Stimulated activated CD4-positive, alpha-beta T cell treated with anti-CD3 and anti-CD28 coated beads, Interleukin-4, amount 100 ng/mL, for 1 hour (primary cell): ENCODE measurements at places on chromosomes 3 and 15.

GRCh38 chr15:60344987-60345386 is 52.8 kb downstream of the ANXA2 start:
- DNase-seq: no peak

DNA sequence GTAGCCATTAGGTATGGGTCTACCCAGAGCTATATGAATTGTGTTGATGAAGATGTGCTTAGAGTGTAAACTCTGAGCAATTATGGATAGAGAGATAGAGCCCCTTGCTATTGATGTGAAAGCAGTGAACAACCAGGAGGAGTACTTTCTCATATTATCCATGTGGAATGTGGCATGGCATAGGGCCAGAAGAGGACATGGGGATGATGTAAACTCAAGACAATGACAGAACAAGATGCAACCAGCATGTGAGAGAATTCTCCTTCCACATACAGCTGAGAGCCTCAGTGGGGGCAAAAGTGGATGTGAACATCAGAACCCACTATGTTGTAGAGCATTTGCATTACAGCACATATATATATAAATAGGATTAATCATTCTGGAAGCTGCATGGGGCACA is 36.4 kb upstream of the BNC1 start:
- no peak for DNase-seq

GRCh38 chr3:188097791-188098190 is 56.2 kb upstream of the LPP start:
- DNase-seq: no peak

DNA sequence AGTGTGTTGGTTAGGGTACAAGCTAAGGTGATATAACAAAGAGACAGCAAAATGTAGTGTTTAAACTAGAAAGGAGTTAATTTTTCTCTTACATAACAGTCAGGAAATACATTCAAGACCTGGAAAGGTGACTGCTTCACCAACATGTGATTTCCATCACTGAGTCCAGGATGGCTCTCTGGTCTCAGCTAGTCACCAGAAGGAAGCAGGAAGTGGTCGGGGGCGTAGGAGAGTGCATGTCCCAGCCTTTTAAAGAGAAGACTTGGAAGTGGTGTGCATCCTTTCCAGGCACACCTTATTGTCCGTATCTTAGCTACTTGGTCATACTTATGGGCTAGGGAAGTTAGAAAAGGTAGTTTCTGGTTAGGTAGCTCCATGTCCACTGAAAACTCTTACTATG is 11.1 kb upstream of the UBE2Q2 start:
- DNase-seq: no peak

- no peak for DNase-seq
Measured at GRCh38 chr15:57307527-57308169, 68.7 kb upstream of the CGNL1 start.

- DNase-seq: no peak
Measured at GRCh38 chr15:27361438-27361837, 390.5 kb downstream of the GABRG3 start.

- no peak for DNase-seq
Measured at GRCh38 chr3:79843180-79843579, 75.4 kb upstream of the ROBO1 start.

- no peak for DNase-seq
Measured at GRCh38 chr3:89565098-89565497, 457.7 kb downstream of the EPHA3 start.

DNA sequence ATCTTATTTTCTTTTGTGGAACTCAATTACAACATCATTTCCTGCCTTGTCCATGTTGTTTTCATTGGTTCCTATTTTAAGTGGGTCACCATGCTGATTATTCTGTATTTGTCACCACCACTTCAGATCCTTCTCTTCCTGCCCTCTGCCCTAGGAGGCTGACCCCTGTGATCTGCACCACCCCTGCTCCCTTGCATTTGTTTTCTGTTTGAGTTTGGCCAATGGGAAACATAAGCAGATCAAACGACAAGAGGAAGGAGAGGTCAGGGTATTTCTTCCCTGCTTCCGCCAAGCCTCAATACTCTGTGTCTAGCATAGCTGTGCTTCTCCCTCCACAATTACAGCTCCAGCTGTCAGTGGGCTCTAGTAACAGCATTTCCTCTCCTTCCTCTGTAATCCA is 71.6 kb downstream of the IMPG2 start:
- DNase-seq: no peak

DNA sequence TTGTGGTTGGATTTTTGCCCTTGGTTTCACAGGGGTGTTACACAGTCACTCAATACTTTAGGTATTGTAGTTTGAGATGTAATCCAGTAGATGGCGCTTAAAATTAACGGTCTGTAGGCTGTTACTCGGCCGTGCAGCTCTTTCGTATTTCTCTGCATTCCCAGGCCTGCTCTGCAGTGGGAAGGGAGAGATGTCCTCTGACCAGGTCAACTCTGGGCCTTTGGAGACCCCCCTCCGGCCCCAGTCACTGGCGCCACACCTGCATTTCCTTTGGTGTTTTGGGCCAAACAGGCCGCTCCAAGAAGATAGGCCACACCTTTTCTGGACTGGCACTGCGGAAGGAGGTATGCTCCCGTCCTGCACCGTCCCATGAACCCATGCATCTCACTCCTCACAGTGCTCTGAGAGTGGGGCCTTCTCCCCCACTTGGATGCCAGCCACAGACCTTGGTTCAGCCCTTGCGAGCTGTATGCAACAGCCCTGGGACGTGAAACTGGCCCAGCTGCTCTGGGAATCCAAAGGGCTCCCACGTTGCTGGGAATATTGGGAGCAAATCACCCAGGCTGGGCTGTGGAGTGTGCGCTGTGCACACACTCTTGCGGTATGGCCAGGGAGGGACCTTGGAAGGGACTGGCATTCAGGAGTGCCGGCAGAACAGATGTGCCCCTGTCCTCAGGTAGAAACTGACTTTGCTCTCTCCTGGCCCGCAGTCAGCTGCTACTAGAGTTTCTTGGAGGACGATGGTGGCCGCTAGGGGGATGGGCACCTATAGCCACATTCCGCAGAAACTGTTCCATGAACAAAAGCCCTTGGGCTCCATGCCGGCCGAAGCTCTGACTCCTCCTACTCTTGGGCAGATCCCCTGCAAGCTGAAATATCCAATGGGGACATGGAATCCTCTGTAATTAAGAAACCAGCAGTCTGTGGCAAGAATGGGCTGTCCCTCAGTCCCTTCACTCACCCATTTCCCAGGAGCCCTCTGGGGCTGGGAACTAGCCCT is 410.5 kb upstream of the CADM2 start:
- DNase-seq: no peak

- peak; percentile 18 for DNase-seq
Measured at GRCh38 chr3:134364061-134364935, 9.9 kb downstream of the AMOTL2 start.

DNA sequence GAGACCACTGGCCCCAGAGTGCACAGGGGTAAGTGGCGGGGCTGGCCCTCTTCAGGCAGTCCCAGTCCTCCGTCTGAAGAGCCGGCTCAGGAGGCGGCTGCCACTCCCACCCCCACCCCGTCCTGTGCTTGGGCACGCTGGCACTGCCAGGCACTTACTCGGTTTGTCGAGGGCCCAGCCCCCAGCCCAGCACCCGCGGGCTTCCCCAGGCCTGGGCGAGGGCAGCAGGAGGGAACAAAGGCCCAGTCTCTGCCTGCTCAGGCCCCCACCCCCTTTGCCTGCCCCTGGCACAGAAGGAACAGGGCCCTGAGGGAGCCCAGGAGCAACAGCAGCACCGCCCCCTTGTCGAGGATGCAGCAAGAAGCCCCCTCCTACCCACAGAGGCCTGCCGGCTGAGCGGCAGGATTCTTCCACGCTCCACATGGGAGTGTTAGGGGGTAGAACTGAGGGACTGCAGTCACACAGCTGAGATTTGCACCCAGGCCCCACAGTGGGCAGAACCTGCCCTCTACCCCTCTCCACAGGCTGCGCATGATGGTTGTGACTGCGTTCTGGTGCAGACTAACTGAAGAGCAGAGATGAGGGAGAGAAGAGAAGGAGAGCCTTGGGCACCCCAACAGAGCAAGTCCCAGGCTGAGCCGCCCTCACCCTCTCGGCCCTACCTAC is 8.9 kb downstream of the DUSP7 start:
- no peak for DNase-seq

GRCh38 chr15:25674913-25675312 is 188.2 kb downstream of the ATP10A start:
- no peak for DNase-seq

DNA sequence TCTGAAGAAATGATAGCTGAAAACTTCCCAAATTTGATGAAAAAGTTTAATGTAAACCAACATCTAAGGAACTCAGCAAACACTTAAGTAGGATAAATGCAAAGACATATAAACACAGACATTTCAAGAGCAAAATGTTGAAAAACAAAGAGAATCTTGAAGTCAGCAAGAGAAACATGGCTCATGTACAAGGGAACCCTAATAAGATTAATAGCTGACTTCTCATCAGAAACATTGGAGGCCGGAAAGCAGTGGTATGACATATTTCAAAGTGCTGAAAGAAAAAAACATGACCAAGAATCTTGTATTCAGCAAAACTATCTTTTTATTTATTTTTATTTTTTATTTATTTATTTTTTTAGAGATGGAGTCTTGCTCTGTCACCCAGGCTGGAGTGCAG is 10.6 kb upstream of the PRKCI start:
- no peak for DNase-seq

DNA sequence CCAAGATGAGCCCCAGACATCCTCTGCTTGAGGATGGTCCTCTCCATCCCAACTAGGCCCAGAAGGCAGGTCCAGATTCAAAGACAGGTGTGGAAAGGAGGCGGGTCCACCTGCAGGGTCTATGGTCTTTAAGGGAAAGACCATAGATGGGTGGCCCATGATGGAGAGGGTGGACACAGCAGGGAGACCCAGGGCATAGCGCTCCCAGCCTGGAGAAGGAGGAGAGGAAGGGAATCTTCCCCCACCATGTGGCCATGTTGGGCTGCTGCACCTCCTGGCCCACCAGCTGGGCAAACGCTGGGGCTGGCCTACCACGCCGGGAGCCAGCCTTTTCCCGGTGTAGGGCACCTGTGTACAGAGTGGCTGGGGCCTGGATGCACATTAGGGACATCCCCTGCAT is 265.2 kb upstream of the TLE3 start:
- no peak for DNase-seq

- no peak for DNase-seq
Measured at GRCh38 chr3:117442566-117442965, 733.0 kb downstream of the TUSC7 start.

DNA sequence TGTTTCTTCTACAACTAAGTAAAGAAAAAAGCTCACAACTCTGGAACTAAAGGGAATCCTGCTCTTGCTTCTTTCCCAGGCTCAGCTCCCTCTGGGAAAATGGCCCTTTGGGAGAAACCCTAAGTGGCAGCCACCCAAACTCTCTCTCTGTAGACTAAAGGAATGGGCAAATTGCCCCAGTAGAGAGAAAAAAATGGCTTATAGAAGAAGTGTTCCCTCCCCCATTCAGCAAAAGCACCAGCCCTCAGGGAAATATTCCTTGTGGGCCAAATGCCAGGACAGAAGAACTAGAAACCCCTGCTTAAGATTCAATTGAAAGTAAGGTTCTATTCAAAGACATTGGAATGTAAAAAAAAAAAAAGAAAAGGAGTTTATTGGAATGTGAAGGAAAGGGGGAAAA is 603.7 kb upstream of the ALCAM start:
- no peak for DNase-seq

DNA sequence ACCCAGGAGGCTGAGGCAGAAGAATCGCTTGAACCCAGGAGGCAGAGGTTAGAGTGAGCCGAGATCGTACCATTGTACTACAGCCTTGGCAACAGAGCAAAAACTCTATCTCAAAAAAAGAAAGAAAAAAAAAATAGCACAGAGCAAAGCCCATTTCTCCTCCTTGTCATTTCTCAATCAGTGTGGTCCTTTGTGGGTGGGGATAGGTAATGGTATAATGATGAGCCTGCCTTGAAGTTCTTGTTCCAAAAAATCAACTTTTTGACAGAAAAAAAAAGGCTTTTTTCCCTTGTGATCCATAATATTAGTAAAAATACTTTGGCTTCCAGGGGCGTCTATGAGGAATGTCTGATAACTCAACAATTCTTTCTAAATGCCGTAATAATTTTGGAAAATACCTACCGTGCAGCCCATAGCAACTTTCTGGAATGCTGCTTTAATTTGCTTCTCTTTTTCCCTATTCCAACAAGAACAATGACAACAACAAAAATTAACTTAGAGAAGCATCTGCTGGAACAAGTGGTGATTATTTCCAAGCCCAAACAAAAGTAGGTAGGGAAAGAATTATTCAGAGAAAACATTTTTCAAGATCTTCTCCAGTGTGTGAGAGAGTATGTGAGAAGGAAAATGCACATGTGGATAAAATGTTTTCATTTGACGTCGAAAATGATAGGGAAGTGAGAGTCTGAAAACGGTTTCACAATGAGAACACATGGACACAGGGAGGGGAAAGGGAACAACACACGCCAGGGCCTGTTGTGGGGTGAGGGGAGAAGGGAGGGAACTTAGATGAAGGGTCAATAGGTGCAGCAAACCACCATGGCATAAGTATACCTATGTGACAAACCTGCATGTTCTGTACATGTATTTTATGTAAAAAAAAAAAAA is 337.8 kb downstream of the RBMS3 start:
- no peak for DNase-seq

GRCh38 chr3:61522626-61523025 is 38.7 kb upstream of the PTPRG start:
- DNase-seq: no peak

DNA sequence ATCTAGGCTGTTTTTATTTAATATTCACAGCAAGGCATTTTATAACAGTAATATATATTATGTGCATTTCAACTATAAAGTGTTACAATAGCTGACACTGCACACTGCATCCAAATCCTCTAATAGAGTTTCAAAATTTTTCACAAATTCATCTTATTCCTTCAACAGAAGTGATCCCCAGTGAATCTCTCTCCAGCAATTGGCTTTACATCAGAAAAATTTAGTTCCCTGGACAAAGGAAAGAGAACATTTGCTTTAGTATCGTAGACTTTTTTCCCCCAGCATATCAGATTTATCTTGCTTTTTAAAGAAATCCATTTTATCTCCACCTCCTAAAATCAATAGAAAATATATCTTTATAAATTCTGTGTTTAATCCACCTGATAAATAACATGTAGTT is 868.6 kb downstream of the TBL1XR1 start:
- no peak for DNase-seq

DNA sequence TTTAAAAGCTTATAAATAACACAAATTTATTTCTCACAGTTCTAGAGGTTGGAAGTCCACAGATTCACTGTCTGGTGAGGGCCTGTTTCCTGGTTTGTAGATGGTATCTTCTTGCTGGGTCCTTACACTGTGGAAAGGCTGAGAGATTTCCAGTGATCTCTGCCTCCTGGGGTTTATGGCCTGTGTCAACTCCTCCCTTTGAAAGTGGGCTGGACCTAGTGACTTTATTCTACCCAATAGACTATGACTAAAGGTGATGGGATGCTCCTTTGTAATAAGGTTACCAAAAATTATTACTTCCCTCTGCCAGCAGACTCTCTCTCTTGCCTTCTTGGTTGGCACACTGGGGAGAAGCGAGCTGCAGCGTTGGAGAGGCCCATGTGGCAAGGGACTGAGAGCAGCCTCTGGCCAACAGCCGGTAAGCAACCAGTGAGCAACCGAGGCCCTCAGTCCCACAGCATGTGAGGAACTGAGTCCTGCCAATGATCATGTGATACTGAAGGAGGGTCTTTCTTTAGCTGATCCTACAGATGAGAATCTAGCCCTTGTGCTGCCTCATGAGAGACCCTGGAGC is 14.0 kb upstream of the COPG1 start:
- DNase-seq: no peak
